ENCODE measurements at places on chromosomes 2 and 18.

- no peak for DNase-seq
Observed at GRCh38 chr2:27087823-27088410, 1.3 kb downstream of the KHK start.

GRCh38 chr2:10009811-10010781 lies 33.3 kb upstream of the KLF11 start:
- DNase-seq: no peak

GRCh38 chr2:169050476-169051240 lies 18.7 kb upstream of the DHRS9 start:
- no peak for DNase-seq

DNA sequence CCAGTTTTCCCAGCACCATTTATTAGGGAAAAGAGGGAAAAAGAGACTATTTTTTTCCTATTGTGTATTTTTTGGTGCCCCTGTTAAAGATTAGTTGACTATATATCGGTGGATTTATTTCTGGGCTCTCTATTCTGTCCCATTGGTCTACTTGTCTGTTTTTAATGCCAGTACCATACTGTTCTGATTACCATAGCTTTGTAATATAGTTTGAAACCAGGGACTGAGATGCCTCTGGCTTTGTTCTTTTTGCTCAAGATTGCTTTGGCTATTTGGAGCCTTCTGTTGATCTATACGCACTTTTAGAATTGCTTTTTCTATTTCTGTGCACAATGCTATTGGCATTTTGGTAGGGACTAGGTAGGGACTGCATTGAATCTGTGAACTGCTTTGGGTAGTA lies 151.7 kb downstream of the ADCYAP1 start:
- DNase-seq: no peak

Data from activated CD4-positive, alpha-beta T cell treated with anti-CD3 and anti-CD28 coated beads for 4 hours (primary cell).